ENCODE measurements at places on chromosomes 6 and 20.

- DNase-seq, result no peak
These were observed 38.6 kb downstream of the NKX2-4 start for GRCh38 chr20:21358737-21359136.

- DNase-seq, result peak; percentile 19
These were observed 178.7 kb downstream of the TAF4 start for GRCh38 chr20:61886721-61887595.

- peak; percentile 72 for DNase-seq
These were observed 47.0 kb downstream of the WDR27 start for GRCh38 chr6:169654598-169655391.

GRCh38 chr6:85679445-85680123 is 36.9 kb upstream of the SYNCRIP start:
- no peak for DNase-seq

DNA sequence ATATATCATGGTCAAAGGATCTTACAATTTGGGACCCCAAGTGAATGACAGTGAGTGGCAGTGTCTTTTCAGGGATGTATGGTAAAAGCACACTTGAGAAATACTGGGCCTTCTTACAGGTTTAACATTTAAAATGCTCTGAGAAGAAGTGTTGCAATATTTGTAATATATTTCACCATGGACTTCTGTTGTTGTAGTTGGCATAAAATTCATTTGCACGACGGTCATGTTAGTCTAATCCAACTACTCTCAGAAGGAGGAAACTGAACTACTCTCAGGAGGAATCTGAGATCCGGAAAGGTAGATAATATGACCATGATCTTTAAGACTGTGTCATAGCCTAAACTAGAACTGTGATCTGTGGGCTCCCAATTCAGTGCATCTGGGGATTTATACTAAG is 700.1 kb downstream of the HDGFL1 start:
- DNase-seq, result no peak

- no peak for DNase-seq
These were observed 99.9 kb downstream of the ALDH8A1 start for GRCh38 chr6:134849920-134850447.

DNA sequence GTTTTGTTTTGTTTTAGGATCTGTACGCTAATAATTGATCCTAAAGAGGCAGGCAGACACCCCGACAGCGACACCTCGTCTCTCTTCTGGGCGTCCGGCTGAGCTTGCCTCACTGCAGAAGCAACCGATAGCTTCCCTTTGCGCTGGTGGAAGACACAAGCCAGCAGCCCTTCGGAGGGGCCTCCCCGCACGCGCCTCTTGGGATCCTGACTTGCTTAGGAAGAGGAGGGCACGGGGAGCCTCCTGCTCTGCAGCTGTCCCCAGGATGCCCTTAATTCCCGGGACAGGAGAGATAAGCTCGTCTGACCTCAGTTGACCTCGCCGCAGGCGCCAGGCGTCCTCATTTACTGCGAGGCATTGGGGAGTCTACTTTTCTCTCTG is 94.0 kb downstream of the CD83 start:
- DNase-seq, result no peak

GRCh38 chr6:113564371-113565171 is 292.6 kb upstream of the MARCKS start:
- DNase-seq, result no peak

DNA sequence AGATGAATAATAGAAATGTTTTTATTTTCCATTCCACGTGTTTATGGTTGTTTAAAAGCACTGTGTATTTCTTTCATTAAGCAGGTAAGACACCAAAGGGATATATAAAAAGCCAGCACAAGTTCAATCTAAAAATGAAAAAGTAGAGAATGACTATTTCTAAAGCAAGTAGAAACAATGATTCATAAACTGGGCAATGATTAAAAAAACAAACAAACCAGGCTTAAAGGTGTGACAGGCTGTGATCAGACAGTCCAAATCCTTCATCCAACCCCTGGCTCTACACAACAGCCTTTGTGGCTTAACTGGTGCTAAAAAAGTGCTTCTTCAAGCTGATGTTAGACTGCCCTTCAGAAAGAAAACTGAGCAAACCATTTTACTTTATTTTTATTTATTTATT is 45.7 kb upstream of the TSHZ2 start:
- DNase-seq, result no peak

DNA sequence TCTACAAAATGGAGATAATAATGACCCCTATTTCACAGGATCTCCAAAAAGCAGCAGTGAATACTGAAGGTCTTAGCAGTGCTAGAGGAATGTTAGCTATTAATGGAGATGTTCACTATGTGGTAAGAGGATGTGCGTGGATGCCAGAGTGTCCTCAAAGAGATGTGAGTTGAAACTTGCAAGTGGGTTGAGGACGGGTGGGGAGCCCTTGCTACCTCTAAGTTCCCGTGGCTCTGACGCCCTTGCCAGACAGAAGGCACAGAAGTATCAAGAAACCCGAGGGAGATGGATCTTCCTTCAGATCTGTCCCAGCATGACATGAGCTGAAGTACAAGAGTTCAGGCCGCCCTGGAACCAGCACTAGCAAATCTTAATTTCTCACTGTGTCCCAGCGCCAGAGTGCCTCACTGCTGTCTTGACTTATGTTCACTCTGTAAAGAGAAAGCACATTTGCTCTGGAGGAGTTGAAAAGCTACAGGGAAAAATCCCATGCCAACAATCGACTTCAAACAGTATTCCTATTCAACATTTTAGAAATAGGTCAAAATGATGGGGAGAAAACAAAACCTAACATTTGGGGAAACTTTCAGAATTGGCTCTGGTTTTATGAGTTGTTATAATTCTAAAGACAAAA is 59.5 kb downstream of the FYN start:
- no peak for DNase-seq

DNA sequence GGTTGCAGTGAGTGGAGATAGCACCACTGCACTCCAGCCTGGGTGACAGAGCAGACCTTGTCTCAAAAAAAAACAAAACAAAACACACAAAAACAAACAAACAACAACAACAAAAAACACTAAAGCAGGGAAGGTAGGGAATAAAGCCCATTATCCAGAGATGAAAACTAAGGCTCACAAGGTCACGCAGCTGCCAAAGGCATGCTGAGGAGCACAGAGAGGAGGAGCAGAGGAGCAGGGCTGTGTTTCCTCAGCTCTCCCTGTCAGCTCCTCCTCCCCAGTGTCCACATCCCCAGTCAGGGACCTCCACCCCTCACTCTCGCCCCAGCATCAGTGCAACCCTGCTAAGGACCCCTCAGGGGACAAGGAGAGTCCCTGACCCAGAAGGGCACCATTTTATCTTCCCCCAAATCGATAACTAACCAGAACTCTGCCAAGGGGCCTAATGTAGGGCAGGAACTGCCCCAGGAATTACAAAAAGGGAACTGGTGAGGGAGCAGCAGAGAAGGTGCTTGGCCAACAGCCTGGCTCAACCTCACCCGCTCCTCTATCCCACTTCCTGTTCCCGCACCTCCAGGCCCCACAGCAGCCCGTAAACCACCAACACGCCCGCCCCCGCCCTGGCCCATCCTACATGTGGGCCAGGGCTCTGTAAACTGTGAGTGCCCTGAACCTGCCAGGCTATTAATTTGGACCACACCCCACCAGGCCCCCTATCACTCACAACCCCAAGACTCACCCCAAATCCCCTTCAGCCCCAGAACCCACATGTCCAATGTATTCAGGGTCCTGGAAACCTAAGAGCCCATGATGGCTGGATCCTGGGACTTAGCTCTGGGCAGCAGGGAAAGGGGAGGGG is 9.0 kb downstream of the TEAD3 start:
- DNase-seq, result no peak

GRCh38 chr6:7675353-7675945 is 50.5 kb upstream of the BMP6 start:
- no peak for DNase-seq

DNA sequence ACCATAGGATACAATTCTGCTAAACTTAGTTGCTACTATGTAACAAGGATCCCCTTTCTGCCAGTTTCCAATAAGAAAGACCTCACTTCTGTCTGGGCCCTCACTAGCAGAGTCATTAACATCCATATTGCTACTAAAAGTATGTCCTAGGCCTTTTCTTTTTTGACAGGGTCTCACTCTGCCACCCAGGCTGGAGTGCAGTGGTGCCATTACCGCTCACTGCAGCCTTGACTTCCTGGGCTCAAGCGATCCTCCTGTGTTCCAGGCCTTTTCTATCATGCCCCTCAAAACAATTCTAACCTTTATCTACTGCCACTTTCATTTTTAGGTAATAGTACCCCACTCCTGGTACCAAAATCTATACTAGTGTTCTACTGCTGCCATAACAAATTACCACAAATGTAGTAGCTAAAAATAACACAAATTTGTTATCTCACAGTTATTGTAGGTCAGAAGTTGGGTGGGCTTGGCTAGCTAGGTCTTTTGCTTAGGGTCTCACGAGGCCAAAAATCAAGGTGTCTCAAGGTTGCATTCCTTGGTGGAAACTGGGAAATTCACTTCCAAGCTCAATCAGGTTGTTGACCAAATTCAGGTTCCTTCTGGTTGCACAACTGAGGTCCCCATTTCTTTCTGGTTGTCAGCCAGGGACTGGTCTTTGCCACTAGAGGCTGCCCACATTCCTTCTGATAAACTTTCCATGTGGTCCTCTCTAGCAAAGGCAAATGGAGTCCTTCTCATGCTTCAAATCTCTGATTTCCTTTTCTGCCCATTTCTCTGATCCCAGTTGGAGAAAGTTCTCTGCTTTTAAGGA is 3.0 kb downstream of the CSNK2A1 start:
- DNase-seq, result no peak

GRCh38 chr20:41004531-41005360 is 23.9 kb upstream of the TOP1 start:
- peak; percentile 37 for DNase-seq

GRCh38 chr6:45959534-45960145 is 56.0 kb downstream of the CLIC5 start:
- DNase-seq, result no peak

DNA sequence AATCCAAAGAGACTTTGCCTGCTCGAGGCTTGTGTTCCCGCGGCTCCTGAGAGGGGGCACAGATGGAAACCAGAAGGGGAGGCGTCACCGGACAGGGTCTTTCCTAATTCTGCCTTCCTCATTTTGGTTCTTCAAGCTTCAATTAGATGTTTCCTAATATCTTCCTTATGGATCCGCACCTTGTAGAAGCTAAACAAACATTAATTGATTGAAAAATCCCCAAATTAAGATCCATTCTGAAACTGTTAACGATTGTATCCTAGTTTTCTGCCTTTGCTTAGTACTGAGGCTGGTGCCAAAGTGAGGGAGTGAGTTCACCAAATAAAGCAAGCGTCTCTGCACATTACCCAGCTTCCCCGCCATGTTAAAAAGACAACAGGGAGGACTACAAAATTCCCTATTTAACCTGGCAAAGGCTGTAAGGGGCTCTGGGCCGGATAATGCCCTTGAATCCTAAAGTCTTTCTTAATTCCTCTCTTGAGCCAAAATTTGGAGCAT is 123.2 kb downstream of the GPX5 start:
- DNase-seq, result no peak

GRCh38 chr20:44218446-44218845 is 7.9 kb upstream of the OSER1 start:
- peak; percentile 41 for DNase-seq

DNA sequence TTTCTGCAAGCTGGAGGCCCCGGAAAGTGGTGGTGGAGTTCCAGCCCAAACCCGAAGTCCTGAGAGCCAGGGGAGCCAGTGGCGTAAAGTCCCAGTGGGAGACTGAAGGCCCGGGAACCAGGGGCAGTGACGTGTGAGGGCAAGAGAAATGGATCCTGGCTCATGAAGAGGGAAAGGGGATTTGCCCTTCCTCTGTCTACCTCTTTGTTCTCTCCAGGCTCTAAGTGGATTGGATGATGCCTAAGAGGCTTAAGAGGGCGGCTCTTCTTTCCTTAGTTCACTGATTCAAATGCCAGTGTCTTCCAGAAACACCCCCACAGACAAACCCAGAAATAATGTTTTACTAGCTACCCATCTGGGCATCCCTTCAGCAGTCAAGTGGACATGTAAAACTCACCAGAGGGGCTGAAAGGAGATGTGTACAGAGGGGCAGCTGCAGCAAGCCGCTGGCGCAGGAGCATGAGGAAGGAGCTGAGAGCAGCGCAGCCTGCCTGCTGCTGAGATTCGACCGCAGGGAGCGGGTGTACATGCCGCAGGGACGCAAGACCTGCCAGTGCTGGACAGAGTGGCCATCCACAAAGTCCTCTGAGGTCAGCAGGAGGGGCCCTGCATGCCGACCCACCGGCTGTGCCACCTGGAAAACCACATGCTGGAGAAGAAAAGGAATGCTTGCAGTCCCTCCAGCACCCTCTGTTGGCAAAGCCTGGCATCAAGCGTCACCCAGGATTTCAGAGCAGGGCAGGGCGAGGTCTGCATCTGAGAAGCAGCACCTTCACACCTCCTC is 29.5 kb downstream of the CDYL start:
- DNase-seq, result peak; percentile 11

- DNase-seq, result no peak
These were observed 193.5 kb upstream of the PLN start for GRCh38 chr6:118354641-118355040.

DNA sequence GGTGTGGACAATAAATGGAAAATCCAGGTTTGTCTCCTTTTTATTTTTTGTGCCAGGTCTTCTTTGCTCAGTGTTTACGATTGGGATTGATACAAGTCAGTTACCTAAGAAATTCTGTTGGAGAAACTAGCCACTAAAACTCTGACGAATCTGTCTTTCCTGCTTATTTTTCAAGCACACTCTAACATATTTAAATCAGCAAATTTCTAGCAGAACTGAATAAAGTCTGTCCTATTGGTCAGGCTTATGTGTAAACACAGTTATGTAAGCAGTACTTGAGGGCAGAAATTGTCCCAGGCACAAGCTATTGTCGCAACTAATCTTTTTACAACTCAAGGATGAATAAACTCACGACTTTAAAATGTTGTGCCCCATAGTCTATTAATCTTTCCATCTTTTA is 12.1 kb upstream of the EXOC2 start:
- no peak for DNase-seq

DNA sequence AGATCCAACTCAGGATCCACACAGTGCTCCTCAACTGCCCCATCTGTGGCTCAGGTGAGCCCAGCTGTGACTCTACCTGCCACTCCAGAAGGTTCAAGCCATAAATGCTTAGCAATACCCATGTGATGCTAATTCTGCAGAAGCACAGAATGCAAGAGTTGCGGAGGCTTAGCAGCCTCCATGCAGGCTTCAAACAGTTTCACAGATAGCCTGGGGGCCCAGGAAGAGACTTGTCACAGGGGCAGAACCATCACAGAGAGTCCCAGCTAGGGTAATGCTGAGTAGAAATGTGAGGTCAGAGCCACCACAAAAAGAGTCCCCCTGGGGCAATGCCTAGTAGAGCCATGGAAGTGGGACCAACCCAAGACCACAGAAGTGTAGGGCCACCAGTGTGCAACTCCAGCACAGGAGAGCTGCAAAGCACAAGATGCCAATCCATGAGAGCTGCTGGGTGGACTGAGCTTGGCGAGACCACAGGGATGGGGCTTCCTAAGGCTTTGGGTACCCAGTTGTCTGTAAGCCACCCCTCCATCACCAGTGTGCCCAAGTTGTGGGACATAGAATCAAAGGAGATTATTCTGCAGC is 283.9 kb downstream of the UBE3D start:
- no peak for DNase-seq
